Activated CD4-positive, alpha-beta T cell treated with anti-CD3 and anti-CD28 coated beads for 4 hours (primary cell): ENCODE measurements at places on chromosomes 12 and 14.

- no peak for DNase-seq
Observed at GRCh38 chr12:6264402-6265037, 46.0 kb upstream of the PLEKHG6 start.

GRCh38 chr14:99524804-99525698, 43.8 kb downstream of the CCNK start:
- no peak for DNase-seq

GRCh38 chr14:70186900-70187451, 1.8 kb downstream of the SLC8A3 start:
- no peak for DNase-seq

GRCh38 chr12:1929985-1930802, 11.7 kb upstream of the CACNA2D4 start:
- no peak for DNase-seq

- peak; percentile 34 for DNase-seq
Observed at GRCh38 chr14:50875359-50876070, 3.7 kb downstream of the ABHD12B start.

- DNase-seq, result no peak
Observed at GRCh38 chr12:129127211-129127610, 273.9 kb downstream of the GLT1D1 start.

DNA sequence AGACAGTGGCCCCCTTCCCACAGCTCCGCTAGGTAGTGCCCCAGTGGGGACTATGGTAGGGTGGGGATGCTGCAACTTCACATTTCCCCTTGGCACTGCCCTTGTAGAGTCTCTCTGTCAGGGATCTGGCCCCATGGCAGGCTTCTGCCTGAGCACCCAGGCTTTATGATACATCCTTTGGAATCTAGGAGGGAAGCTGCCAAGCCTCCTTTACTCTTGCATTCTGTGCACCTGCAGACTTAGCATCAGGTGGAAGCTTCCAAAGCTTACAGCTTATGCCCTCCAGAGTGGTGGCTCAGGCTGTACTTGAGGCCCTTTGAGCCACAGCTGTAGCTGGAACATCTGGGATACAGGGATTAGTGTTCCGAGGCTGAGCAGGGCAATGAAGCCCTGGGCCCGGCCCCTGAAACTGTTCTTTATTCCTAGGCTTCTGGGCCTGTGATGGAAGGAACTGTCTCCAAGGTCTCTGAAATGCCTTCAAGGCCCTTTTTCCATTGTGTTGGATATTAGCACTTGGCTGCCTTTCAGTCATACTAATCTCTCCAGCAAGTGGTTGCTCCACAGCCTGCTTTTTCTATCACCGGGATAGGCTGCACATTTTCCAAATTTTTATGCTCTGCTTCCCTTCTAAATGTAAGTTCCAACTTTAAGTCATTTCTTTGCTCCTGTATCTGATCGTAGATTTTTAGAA, 22.2 kb upstream of the OR6J1 start:
- DNase-seq, result no peak

GRCh38 chr14:100468557-100468956, 118.7 kb downstream of the BEGAIN start:
- no peak for DNase-seq

- no peak for DNase-seq
Observed at GRCh38 chr12:44088647-44089046, 252.8 kb downstream of the TMEM117 start.

DNA sequence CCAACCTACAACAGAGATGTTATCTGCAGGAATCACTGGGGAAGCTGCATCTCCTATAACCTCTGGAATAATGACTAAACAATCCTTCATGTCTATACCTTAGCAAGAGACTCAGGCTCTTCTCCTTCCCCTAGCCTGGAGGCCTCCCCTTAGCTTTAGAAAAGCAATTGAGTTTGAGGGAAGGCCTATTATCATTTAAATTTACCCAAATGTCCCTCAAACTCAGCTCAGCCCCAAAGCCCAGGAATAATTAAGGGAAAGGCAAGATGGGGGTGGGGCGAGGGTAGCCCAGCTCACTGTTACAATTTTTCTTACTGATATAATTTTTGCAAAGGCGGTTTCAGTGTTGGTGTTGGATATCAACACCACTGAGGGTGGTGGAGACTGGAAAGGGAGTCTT, 151.4 kb upstream of the EEA1 start:
- no peak for DNase-seq

- DNase-seq, result no peak
Observed at GRCh38 chr14:102917056-102917385, 5.4 kb upstream of the AMN start.

DNA sequence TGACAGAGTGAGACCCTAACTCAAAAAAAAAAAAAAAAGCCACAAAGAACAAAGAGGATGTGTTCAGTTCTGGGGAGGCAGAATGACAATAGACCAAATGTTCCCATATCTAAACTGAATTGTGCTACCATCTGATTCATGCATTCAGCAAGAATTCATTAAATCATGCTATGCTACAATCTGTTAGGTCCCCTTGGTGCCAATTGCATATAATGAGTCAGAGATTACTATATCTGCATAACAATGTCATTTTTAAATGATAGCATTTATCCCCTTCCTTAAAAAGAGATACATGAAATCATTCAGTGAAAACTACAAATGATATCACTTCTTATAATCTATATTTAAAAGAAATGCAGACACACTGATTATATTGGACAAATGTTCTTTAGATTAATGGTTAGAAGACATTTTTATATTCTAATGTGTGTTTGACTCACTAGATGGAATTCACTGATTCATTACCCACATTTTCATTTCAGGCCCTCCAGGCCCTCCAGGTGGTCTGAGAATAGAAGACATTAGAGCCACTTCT, 207.6 kb upstream of the PDZRN4 start:
- DNase-seq, result no peak

GRCh38 chr14:95240859-95241813, 78.6 kb downstream of the CLMN start:
- no peak for DNase-seq

- DNase-seq, result peak; percentile 56
Observed at GRCh38 chr14:102917469-102918211, 4.8 kb upstream of the AMN start.

GRCh38 chr14:91754185-91754584, 22.3 kb upstream of the CATSPERB start:
- DNase-seq, result no peak

DNA sequence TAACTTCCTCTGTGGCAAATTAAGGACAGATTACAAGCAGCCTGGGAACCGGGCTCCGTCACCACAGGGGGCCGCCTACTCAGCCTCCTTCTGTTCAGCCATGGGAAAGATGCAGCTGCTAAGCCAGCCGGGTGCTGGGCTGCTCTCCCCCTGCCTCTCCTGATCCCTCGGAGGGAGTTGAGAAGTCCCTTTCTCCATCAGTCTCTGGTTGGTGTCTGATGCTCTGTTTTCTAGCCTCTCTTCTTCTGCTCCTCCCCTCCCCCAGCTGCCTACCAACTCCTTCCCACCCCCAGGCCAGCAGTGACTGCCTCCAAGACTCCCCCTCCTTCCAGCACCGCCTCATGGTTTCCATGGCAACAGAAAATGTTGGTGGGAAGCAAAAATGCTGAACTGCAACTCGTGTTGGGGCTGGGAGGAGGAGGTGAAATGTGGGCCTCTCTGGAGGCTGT, 486.7 kb downstream of the APAF1 start:
- DNase-seq, result no peak

- DNase-seq, result no peak
Observed at GRCh38 chr12:29455087-29455486, 42.4 kb downstream of the OVCH1 start.

- no peak for DNase-seq
Observed at GRCh38 chr12:27823038-27823437, 43.0 kb upstream of the MANSC4 start.

DNA sequence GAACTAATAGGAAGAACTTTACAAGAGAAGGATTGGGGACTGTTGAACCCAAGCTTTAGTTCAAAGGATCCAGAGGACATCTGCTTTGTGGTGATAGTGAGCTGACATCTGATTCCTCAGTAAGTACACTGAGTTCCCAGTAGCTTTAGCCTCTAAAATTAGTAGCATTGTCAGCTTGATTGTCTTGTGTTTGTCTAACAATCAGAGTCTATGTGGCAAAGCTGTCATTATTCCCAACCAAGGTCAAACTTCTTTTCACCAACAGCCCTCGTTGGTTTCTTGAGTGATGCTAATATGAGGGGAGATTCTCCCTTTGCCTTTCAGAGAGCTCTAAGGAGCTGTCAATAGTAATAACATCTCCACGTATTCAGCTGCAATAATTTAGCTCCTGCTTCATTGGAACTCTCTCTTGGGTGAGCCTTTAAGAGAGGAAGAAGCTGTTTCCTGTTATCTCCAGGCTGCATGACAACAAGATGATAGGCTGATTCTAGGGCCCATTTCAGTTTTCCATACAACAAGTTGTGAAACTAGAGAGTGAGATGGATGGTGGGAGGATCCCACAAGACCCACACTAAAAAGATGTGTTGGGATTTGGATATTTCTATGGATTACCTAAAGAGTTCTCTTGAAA, 46.7 kb downstream of the TGFB3 start:
- no peak for DNase-seq

DNA sequence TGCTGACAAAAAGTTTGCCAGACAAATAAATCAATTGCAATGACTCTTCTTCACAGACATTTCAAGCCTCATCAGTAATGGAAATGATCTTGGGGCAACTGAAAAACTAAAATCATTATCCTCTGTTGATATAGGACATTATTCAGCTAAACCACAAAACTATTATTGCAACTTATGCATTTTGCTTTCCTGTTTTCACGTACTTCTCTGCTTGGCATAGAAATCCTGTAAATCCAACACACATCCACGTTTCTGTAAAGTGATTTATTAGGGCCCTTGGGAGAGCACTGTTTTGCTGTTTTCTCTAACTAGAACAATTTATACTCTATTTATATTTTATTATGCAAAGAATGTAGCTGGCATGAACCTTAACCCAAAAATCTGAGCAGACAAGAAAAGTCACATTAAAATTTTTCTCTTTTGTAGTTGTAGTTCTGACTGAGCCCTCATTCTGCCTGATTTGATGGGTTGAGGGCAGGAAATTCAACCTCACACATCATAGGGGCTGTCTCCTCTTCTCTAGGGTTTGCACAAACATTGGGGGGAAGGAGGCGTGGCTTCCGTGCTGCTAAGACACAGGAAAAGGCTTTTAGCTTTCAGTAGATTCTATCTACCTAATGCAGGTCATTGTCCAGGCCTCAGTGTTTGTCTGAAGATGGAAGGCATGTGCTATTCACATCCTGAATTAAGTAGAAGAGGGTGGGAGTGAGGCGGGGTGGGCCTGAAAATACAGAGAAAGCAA, 11.5 kb upstream of the NUP107 start:
- DNase-seq, result peak; percentile 57

- DNase-seq, result no peak
Observed at GRCh38 chr12:111277570-111277969, 91.3 kb downstream of the PHETA1 start.

DNA sequence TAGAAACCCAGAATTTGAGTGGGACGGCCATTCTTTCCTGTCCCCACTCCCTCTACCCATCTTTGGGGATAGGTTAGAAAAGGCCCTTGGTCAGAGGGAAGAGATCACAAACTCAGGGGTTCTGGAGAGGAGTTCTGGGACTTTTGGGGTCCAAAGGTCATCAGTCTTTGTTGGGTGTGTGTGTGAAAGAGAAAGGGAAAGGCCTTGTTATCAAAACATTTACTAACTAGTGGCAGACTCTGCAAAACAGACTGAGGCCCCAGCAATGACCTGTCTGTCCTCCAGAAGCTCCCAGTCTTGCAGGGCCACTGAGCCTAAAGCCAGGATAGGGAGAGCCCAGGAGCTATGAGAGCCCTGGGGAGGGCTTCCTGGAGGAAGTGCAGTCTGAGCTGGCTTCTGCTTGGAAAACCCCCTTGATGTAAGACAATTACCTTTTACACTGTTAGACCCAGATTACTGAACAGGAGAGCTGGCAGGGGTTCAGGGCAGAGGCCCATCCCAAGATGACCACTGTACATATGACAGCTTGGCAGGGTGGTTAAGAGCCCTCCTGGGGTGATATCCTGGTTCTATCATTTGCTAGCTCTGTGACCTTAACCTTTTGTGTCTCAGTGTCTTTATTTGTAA, 429.1 kb upstream of the CCDC196 start:
- no peak for DNase-seq

DNA sequence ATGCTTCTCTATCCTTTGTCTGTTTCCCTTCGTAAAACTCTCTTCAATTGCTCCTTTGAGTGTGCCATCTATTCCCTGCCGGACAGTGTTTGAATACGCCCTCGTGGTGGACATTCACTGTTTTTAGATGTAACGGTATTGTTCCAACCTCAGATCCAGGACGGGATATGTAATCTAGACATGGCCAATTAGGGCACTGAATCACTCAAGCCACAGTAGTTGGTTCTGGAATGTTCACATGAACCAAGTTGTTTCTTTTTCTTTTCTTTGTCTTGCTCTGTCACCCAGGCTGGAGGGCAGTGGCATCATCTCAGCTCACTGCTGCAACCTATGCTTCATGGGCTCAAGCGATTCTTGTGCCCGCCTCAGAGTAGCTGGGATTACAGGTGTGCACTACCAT, 204.2 kb upstream of the PLXNC1 start:
- DNase-seq, result no peak

DNA sequence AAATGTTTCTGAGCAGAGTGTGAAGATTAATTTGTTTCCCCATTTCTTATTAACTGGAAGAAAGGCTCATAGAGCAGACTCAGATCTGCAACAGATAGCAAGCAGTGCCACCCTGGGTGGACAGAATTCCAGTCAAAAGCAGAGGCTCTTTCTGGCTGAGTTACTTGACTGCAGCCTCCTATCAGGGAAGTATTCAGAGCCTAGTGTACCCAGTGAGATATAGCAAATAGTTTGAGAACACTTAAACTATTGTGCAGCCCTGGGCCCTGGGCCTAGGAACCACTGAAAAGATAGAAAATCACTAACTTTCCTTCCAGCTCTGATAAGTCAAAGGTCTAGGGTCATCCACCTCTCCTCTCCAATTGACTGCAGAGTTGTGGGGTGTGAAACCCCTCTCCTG, 11.2 kb upstream of the AQP2 start:
- DNase-seq, result no peak

GRCh38 chr14:67221248-67221981, 19.8 kb upstream of the PALS1 start:
- no peak for DNase-seq

- no peak for DNase-seq
Observed at GRCh38 chr14:54577977-54578376, 11.0 kb downstream of the SAMD4A start.

DNA sequence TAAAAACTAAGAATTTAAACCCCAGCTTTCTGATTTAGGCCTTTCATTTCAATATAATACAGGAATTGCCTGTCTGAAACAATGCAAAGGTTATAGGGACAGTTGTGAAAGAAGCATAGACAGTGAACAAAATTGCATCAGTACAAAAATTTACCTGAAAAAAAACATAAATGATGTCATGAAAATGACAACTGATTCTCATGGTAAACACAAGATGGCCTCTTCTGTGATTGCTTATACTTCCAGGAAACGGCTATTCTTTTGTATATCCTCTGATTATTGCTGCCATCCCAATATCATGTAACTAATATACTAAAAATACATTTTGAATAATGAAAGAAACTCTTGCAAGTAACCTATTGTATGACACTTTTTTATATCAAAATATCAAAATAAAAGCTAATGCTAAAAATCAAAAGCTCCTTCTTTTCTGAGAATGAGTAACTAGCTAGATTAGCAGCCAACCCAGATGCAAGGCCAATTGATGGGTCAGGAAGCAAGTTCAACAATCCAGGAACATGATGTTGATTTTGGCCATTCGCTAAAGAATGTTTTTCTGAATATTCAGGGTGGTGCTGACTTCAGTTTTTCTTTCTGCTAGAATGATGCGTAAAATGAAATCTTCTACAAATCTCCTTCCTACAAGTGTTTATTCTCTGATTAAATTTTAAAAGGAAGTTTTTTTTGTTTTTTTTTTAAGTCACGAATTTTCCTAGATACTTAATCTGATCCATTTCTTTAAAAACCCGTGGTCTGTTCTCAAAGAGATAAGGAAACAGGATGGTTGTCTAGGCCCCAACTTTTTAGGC, 83.6 kb downstream of the ALX1 start:
- DNase-seq, result no peak
